ENCODE measurements at places on chromosomes 2 and 18.

DNA sequence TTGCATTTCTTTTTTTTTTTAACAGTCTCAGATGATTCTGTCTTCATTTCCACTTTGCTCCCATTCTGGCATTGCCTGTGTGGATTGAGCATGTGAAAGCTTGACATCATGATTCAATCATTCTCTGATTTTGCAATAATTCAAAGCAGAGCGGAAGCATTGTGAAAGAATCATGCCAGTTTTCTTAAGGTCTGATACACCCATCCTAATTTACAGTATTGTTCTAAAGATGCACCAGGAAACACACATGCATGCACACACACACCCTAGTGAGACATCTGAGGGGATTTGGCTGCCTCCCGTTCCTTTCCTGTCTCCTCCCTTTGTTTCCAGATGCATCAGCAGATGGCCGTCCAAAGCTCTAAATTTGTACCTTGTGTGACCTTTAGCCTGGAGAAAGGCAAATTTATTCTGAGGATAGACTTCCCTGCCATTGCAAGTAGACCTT lies 97.3 kb downstream of the FMNL2 start:
- no peak for DNase-seq

GRCh38 chr2:205656461-205656860 lies 25.8 kb upstream of the NRP2 start:
- no peak for DNase-seq

GRCh38 chr2:105934467-105934866 lies 189.8 kb downstream of the NCK2 start:
- DNase-seq = no peak

GRCh38 chr18:62904396-62905285 lies 189.3 kb downstream of the PHLPP1 start:
- no peak for DNase-seq

- DNase-seq = no peak
Observed at GRCh38 chr2:209579230-209579749, 155.4 kb downstream of the MAP2 start.

DNA sequence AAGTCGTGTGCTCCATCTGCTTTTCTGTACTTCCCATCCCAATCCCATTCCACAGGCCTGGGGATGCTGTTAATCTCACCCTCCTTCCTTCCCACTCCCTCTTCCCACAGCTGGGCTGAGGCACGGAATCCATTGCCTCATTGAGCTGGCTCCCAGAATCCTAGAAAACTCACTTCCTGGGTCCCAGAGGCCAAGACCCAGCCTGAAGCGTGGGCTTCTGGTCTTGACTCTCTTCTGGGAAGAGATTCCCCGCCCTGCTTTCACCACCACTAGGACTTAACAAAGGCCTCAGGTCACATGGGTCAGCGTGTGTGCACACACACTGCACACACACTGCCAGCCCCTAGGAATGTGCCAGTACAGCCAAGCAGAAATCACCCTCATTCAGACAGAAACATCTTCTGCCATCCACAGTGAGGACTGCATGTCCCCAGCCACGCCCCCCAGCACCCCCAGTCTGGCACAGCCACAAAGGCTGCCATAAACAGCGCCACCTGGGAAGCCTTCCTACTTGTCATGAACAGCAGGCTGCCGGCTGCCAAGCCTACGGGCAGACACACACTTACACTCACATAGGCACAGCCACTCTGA lies 165.8 kb downstream of the TNS1 start:
- DNase-seq = no peak

- DNase-seq = no peak
Observed at GRCh38 chr2:152682663-152683062, 34.6 kb downstream of the PRPF40A start.

- no peak for DNase-seq
Observed at GRCh38 chr2:174086708-174087107, 121.5 kb upstream of the SP3 start.

GRCh38 chr18:58105888-58106260 lies 61.8 kb downstream of the NEDD4L start:
- DNase-seq = no peak

DNA sequence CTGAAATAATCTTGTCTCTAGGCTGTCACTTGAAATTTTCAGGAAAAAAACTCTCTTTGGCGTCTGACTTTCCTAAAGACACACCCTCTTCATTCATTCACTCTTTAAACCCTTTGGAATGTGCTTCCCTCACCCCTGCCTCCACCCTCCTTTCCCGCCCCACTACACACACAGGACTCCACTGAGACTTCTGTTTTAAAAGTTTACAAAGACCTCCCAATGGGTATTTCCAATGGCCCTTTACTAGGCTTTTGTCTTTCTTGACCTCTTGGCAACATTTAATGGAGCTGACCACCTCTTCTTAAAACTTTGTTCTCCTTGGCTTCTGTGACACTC lies 96.1 kb downstream of the RBMS1 start:
- DNase-seq = no peak

GRCh38 chr2:207768866-207769596 lies 675 bp downstream of the FZD5 start:
- DNase-seq = no peak

DNA sequence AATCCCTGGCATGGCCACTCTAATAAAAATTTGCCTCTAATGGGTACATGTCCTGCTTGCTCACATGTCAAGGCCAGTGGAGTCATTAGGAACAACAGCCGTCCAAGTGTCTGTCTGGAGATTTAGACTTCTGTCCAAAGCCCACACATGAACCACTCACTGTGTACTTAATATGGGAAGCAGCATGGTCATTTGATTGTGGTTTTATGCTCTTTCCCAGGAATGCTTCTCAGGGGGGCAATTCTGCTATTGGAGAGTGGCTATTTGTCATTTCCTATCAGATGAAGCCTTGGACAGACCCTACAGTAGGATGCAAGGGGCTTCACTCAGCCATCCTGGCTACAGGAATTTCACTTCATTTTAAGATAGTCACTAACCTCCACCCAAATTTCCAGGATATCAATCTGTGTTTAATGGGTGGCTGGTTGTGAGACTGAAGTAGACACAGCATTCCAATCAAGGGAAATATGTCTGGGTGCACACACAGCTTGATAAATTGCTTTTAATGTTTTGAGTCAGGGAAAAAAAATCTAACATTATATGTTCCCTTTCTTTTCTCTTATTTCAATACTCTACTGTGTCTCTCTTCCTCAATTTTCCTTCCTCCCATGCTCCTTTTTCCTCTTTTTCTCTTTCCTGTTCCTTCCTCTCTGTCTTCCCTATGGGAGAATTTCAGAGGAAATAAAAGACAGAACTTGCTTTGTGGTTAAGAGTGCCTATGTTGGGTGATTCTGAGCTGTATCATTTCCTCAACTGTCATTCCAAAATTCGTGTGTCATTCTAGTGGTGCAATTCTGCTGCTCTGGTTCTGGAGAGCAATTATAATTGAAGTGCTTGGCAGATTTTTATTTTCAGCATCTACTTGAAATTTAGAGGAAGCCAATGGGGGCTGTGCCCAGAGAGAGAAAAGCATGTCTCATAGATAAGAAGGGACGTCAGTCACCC lies 320.1 kb downstream of the OSR1 start:
- DNase-seq = no peak

- DNase-seq = no peak
Observed at GRCh38 chr18:61833978-61834377, 58.8 kb downstream of the RNF152 start.

GRCh38 chr2:152485954-152486736 lies 151.2 kb downstream of the FMNL2 start:
- no peak for DNase-seq

DNA sequence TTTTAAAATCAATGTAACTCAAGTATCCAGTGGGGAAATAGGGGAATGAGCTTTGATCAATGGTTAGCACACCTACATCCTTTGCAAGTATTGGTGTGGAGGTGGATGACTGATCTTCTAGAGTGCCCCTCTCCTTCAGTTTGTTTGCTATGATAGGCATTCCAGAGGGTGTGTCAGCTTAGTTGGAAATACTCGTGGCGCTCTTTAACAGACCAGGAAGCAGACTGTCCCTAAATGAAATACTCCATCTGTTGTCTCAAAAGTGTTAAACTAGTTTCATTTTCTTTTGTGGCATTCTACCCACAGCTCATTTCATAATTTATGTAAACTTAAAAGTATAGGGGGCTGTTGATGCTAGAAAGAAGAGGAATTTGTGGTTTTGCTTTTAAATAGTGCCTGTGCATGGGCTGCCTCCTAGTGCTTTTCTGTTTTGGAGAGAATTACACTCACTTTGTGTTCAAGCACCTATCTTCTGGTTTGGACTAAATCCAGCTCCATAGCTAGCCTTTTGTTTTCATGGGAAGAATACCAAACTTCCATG lies 66.2 kb downstream of the STAT1 start:
- peak; percentile 59 for DNase-seq

- DNase-seq = no peak
Observed at GRCh38 chr2:126979039-126980003, 80.6 kb downstream of the TEX51 start.

DNA sequence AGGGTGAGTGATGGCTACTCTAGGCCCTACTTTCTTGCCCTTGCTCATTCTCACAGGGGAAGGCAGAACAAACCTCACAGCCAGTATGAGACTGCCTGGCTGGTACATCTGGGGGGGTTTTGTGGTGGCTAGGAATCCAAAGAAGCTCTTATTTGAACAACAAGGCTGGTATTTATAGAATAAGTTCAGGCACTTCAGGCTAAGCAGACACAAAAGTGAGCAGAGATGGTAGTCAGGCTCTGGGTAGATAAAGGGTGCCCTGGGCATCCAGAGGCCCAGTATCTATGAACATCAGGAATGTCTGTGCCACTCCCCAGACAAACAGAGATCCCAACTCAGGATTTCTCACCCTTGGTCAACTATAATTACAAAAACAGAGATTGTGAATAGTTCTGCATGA lies 57.2 kb upstream of the RTN4 start:
- no peak for DNase-seq

DNA sequence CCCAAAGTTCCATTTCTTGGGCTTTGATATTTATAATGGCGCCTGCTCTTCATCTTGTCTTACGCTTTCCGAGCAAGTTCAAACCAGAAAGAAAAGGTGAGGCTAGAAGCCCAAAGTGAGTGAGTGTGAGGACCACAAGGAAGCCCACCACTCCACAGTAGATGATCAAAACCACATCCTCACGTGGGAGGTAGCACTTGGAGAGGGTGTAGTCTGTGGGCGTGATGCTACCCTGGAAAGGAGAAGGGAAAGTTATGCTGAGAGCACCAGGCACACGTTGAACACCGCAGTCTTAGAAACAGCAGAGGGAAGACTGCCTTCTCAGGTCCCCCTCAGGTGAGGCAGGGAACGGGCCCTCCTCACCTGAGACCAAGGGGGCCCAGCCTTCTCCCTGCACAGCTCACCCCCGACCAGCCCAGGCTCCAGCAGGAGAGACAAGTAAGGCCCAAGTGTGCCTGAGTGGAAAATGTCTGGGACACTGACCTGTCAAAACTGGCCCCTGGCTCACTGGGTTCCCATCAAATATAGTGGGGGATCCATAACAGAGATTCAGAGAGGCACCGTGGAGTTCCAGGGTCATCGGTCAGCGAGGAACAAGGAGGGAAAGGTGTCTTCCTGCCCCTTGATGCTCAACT lies 23.6 kb downstream of the MPPE1 start:
- no peak for DNase-seq

GRCh38 chr18:43534511-43534910 lies 257.2 kb upstream of the SYT4 start:
- no peak for DNase-seq

GRCh38 chr2:188322569-188323551 lies 31.2 kb downstream of the GULP1 start:
- DNase-seq = peak; percentile 21

DNA sequence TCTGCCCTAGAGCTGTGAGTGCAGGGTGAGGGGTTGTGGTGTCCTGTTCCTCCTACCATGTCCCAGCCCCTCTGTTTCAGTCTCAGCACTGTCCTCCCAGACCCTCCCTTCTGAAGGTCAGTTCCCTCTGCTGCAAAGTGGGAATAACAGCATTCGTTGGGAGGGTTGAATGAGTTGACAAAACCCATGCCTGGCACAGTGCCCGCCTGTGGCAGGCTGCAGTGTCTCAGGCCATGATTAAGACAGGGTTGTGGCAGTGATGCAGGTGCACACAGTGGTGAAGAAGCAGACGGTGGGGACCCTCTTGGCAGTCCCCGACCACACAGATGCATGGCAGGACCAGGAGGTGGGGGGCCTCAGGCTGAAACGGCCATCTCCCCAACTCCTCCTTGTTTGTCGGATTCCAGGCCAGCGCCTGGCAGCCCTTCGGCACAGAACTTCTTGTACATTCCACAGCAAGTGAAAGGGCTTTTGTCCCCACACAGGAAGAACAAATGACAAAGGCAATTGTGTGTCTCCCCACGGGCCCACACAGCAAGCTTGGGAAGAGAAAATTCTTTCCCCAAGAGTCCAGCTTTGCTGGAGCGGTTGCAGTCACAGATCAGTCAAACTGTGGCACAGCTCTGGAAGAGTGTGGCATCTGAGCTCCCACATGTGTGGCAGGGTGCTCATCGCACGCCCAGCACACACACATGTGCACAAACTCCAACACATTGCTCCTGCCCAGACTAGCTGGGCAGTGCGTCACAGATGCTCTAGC lies 92.0 kb upstream of the MSH2 start:
- DNase-seq = no peak

- DNase-seq = no peak
Observed at GRCh38 chr2:59233448-59233847, 992.3 kb upstream of the FANCL start.

DNA sequence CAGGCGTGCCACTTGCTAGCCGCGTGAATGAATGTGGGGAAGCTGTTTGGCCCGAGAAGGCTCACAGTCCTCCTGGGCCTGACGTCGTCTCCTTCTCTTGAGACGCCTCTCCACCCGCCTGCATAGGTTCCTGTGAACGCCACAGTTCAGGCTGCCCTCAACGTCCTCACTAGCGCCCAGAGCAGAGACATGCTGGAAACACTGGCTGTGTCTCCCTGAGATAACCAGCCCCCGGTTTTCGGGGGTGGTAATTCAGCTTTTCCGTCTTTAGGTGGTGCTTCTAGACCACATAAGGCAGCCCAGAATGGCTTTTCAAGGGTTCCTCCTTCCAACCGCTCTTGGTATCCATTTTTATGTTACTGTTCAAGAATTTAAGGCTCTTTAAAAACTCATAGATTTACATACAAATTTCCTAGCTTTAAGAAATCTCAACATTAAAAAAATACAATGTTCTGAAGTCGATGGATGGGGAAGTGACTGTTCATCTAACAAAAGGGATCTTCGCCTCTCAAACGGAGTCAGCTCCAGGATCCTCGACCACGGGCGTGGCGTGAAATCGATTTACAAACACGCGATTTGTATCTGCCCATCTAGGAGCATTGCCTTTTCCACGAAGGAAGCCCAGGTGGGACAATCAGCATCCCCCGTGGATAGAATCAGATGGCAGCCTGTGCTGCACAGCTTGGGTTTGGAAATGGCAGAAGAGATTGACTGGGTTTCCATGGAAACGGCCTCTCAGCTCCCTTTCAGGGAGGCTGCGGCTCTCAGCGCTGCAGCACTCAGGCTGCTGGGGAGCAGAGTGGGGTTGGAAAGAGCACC lies 110.6 kb upstream of the PXDN start:
- no peak for DNase-seq

DNA sequence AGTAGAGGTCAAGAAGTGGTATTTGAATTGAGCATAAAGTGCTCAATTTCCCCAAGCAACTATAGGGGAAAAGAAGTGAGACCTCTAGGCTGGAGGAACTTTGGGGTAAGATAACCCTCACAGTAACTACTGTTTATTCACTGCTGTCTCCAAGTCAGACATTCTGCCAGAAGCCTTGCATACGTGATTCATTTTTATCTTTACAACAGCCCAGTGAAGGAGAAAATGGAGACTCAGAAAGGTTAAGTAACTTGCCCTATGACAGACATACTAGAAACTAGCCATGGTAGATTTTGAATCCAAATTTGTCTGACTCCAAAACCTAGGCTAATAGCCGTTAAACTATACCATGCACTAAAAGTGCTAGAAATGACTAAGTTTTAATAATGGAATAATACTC lies 28.4 kb downstream of the DNAJC10 start:
- no peak for DNase-seq

Measured in AG04450 (cell line).